NCI-H524 treated with DMSO at 0.1 percent for 48 hours (cell line): ENCODE measurements at places on chromosomes 12 and 14.

GRCh38 chr14:95274279-95274678 lies 45.4 kb downstream of the CLMN start:
- no peak for DNase-seq

- DNase-seq = no peak
Observed at GRCh38 chr12:84661786-84662185, 250.8 kb downstream of the SLC6A15 start.

DNA sequence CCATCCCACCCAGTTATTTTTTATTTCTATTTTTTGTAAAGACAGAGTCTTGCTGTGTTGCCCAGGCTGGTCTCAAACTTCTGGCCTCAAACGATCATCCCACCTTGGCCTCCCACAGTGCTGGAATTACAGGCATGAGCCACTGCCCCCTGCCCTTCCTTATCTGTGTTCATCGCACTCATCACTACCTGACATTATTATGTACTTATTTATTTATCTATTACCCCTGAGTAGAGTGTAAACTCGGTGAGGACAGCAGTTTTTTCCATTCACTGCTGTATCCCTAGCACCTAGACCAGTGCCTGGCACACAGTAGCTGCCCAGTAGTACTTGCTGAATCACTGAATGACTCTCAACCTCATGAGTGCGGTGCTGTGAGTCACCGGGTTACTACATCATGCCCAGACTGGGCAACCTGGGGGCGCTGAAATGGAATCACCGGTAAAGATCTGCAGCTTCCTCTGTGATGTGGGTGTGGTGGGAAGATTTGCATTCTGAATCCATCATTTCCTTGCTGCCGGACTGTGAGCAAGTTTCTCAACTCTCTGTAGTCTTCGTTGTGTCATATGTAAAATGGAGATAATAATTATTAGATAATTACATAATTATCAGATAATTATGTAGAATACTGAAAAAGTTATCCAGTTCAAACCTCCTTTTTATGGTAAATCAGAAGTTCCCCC lies 81.9 kb upstream of the USP44 start:
- DNase-seq = no peak

DNA sequence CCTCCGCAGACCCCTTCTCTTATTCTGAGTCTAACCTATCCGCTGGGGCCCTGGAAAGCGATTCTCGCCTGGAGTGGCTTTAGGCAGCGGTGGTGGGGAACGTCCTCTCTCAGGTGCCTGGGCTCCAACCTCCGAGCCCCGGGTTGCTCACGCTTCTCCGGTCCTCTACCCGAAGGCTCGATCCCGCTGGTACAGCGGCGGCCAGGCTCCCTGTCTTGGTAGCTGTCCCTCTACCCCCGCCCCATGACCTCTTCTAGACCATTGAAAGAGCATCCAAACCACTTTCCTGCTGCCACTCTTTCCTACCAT lies 505 bp upstream of the HEBP1 start:
- DNase-seq = no peak
